ENCODE measurements at places on chromosomes 2 and 18.

DNA sequence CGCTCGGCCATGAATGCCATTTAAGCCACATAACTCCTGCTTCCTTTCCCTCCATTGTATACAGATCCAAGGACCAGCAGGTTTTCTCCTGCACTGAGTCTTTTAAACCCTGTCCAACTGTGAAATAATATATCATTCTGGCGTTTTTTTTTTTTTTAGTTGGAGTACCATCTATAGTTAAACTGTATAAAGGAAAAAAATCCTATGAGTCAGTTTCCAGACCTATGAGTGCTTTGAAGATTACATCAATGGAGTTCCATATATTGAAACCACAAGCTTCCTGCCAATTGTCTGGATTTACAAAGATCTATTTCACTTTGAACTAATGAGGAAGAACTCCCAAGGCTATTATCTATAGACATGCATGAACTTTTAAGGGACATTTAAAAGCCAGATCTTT, 2.4 kb upstream of the MALT1 start:
- DNase-seq = no peak

GRCh38 chr2:119823734-119824334, 64.1 kb downstream of the PTPN4 start:
- DNase-seq = no peak

- no peak for DNase-seq
Observed at GRCh38 chr18:66616523-66616983, 12.7 kb upstream of the CDH19 start.

- no peak for DNase-seq
Observed at GRCh38 chr18:49764032-49764431, 49.3 kb downstream of the ACAA2 start.

GRCh38 chr2:232328516-232329460, 49.8 kb upstream of the ALPP start:
- DNase-seq = no peak

GRCh38 chr18:305003-305501, 37.2 kb upstream of the THOC1 start:
- no peak for DNase-seq

- DNase-seq = no peak
Observed at GRCh38 chr18:39259736-39260135, 1694.1 kb upstream of the CELF4 start.

Data from NK-92 treated with Interleukin-12 subunit alpha and Interleukin-12 subunit beta, amount 100 ng/mL, for 24 hours (cell line).